Stimulated activated CD8-positive, alpha-beta memory T cell treated with anti-CD3 and anti-CD28 coated beads, Interleukin-15, amount 100 ng/mL, for 4 hours (primary cell): ENCODE measurements at places on chromosomes 13 and 19.

DNA sequence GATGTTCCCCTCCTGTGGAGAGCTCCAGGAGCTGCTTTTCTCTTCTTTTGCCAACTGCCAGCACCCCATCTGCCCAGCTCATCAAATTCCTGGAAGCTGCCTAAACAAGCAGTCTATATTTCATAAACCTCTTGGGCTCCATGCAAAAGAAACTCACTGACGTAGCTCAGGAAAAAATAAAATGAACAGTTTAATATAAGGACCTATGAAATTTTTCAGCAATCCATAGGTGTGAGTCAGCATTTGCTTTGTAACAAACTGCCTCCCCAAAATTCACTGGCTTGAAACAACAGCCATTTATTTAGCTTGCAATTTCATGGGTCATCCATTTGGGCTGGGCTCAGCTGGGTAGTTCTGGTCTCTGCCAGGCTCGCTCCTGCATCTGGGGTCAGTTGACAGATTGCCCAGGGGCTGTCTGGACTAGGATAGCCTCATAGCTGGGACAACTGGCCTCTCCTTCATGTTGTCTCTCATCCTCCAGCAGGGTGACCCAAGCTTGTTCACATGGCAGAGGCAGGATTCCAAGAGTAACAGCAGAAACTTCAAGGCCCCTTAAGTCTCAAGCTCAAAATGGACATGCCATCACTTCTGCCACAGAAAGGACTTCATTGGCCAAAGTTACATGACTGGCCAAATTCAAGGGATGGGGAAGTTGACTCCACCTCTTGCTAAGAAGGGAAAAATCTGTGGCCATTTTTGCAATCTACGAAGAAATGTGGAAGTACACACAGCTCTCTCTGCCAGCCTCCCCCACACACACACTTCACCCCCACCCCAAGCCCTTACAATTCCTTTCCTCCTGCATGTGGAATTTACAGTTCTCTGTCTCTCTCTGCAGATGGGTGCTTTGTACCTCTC, 7.9 kb upstream of the PVR start:
- DNase-seq: no peak

GRCh38 chr13:73781384-73781783, 352.8 kb downstream of the KLF12 start:
- DNase-seq: no peak

DNA sequence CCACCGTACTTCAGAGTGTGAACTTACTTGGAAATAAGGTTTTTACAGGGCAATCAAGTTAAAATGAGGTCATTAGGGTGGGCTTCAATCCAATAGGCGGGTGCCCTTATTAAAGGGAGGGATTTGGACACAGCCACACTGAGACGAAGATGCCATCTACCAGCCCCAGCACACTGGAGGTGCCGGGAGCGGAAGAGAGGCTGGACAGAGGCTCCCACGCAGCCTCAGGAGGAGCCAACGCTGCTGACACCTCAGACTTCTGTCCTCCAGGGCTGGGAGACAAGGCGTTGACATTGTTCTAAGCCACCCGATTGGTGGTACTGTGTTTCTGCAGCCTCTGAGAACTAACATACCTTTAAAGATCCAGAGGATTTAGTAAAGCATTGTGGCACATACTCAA, 12.6 kb upstream of the RAB20 start:
- no peak for DNase-seq

GRCh38 chr19:7663706-7664105, 5.1 kb upstream of the RETN start:
- no peak for DNase-seq

DNA sequence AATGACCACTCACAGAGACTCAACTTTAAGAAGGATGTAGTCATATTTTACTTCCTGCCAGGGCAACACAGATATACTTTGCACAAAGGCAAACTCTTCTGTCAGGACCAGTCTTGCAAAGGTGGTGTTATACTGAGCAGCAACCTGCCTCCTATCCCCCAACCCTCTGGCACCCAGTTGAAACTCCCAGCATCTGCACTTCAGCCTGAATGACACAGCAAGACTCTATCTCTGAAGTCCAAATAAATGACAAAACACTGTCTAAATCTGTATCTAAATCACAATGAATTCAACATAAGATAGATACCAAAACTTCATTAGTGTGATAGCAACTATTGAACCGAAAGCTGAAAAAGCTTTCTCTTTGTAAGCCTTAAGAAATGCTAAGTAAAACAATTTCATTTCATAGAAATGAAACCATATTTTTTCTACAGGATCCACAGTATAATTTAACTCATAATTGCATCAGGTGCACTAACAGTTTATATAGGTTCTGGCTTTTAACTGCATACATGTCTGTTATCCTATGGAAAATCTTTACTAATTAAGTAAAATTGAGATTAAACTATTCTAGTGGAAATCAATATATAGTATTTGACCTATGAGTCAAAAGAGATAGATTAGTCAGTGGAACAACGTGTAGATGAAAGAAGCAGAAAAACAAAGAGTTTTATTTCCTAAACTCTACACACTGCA, 163.7 kb downstream of the TBC1D4 start:
- DNase-seq: no peak

DNA sequence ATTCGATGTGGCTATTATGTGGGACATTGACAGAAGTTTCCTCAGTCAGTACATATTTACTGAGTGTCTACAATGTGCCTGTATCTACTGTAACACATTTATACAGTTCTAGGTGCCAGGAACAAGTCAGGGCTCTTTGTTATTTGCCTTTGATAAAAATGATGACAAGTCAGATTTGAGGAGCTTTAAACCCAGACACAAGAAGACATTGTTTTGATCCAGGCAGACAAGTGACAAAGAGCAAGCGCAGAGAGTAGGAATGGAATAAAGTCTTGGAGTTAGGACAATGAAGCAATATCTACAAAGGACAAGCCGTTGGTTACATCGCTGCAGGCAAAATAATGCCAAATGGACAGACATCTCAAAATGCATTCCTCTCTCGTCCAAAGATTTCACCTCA, 70.1 kb downstream of the ITGBL1 start:
- DNase-seq: no peak

DNA sequence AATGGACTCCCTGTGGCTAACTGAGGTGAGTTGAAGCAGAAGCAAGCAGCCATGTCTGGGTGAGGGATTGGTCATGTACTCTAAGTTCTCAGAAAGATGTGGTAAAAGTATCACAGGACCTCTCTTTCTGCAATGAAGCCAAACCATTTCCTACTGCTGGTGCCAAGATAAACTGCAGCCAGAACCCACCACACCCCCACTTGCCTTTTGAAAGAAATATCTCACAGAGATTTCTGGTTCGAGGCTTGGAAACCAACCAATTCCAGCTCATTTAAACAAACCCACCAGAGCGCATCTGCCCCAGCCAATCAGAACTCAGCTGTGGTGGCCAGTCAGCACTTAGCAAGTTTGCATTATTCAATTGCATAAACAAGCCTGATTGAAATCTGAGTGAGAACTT, 204.5 kb upstream of the ATXN8OS start:
- no peak for DNase-seq

- peak; percentile 74 for DNase-seq
These were observed 15.4 kb upstream of the AP1M2 start for GRCh38 chr19:10602330-10603083.

GRCh38 chr19:13842291-13843103, 34.4 kb upstream of the NANOS3 start:
- no peak for DNase-seq

DNA sequence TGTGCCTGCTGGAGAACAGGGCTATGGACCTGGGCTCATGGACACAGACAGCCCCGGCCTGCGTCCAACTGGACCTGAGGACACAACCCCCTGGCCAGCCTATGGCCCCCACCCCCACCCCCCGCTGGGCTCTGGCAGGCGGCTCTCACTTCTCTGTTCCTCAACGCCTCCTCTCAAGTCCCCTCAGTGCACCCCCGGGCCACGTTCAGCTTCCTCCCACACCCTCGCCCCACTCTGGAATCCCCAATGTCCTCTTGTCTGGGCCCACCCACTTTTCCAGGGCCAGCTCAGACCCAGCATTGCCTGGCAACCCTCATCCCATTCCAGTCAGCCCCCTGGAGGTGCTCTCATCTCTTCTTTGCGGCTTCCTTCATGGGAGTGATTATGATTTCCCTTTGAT, 130.2 kb upstream of the SPACA7 start:
- no peak for DNase-seq

GRCh38 chr13:113744197-113745000, 14.6 kb upstream of the TMEM255B start:
- DNase-seq: no peak

- DNase-seq: no peak
These were observed 1.2 kb upstream of the C19orf81 start for GRCh38 chr19:50647879-50648615.

GRCh38 chr19:34925278-34925855, 1.3 kb upstream of the ZNF30 start:
- no peak for DNase-seq

DNA sequence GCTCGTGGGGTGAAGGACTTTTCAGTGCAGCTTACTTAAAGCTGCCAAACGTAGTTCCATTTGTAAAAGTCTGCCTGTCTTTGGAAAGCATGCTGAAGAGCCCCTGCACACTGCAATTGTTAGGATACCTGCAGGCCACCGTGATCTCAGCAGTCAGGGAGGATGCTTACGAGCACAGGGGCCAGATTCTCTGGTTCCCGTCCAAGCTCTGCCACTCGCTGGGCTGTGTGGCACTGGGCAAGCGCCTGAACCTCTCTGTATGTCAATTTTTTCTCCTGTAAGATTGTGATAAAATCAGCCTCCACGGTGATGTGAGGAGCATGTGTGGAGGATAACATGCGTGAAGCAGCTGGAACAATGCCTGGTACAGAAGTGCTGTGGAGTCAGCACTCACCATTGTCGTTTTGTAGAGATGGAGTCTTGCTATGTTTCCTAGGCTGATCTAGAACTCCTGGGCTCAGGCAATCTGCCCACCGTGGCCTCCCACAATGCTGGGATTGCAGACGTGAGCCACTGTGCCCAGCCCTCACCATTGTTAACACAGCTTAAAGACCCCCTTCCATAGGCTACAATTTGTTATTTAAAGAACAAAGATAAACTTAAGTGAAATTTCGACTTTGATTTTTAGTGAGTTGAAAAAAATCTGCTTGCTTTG, 3.5 kb downstream of the ADPRHL1 start:
- no peak for DNase-seq

GRCh38 chr19:16272945-16273344, 51.7 kb upstream of the KLF2 start:
- DNase-seq: no peak

DNA sequence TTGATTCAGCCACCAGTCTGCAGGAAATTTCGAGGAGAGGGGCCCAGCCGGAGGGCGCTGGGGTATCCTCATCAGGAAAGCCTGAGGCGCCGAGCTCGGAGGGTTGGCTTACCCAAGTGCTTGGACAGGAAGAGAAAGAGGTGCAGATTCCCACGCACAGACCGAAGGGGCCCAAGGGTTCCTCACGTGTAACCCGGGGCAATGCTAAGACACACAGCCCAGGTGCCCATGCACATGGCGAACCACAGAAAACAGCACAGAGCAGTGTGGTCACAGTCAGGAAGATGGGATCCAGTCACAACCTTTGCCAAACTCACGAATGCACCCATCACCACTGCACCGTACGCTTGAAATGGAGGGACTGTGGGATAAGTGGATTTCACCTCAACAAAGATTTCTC, 30.9 kb downstream of the GRTP1 start:
- no peak for DNase-seq

- DNase-seq: no peak
These were observed 10.5 kb upstream of the ELL start for GRCh38 chr19:18532168-18532890.

- DNase-seq: no peak
These were observed 5.2 kb upstream of the OPA3 start for GRCh38 chr19:45589768-45590167.

DNA sequence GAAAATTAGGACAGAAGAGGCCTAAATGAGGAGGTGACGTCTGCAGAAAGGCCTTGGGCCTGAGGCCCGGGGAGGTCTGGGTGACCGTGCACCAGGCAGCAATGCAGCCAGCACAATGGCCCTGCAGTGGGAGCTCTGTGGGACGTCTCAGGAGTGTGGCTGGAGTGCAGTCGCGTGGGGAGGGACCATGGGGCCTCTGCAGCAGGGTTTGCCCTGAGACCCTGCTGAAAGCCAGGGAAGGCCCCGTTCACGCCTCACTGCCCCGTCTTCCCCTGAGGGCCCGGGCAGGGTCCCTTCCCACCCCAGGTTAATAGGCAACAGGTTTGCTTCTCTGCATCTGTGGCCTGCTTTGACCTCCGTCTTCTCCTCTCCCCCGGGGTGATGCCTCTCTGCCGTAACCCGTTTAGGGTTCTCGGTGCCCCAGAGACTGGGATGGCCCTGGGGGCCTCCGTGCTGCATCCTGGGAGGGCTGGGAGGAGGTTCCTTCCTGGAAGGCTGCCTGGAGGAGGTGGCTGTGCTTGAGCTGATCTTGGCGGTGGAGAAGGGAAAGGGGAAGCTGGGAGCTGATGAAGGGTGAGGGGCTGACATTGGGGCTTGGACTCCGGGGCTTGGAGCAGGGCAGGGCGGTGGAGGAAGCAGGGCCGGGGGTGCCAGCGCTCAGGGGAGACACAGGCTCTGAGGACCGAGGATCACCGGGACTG, 9.7 kb downstream of the PALM start:
- no peak for DNase-seq

DNA sequence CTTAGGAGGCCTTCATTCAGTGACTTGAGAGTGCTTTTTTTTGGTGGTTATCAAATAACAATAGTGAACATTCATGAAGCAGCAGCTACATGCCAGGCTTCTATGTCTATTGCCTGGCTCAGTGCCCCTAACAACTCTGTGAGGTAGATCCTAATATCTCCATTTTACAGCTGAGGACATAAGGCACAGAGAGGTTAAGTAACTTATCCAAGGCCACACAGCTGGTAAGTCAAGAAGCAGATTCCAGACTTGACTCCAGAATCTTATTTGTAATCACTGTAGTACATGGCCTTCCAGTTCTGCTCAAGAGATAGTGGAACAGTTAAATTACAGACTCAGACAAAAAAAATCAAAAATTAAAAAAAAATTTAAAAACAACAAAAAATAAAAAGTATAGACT, 26.8 kb downstream of the CKM start:
- no peak for DNase-seq

DNA sequence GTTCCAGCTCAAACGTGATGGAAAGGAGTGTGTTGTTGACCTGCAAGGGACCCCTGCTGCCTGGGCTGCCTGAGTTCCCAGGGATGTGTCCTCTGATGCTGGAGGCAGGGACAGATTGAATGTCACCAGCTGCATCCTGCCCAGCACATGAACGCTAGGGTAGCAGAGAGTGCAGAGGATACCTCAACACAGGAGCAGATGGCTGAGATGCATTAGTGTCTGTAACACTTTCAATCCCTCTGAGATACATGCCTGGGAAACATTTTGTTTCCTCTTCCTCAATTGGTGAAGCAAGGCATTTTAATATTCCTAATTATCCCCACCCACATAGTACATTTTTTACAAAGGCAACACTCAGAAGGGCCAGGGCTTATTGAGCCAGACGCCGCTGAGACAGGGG, 106.4 kb upstream of the UBL3 start:
- no peak for DNase-seq
